ENCODE measurements at places on chromosomes 12 and 14. TPM values are rescaled to one million over a fixed set of nuclear protein-coding genes. Genes with fewer than 3 reads are reported as not detected.

DNA sequence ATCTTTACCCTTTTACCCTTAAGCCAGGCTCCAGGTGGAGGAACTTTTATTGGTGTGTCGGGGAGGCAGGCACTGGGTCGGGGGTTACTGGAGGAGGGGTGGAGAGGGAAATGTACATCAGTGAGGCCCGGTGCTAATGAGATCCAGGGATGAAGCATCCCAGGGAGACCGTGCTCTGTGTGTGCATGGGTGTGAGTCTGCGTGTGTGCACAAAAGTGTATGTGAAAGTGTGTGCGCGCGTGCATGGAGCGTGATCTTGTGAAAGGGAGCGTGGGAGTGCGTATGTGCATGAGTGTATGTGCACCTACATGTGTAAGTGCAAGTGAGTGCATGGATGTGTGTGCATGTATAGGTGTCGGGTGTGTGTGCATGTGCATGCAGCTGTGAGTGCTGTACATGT lies 55.3 kb downstream of the AACS start:
- no peak for DNase-seq

DNA sequence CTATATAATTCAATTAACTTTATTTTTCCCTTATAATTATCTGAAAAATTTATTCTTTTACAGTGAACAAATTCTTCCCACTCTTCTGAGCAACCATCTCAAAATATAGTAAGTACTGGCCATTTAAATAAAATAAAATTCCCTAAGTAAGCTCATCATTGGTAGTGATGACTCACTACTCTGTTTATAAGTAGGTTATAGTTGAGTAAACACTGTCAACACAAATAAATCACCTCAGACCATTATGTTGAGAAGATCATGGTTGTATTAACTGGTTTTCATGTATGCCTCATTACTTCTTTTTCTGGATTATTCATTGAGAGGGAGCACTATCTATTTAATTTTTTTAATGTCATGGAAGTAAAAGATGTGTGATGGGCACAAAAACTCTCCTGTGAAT lies 220.5 kb downstream of the SEC23A start:
- no peak for DNase-seq

- no peak for DNase-seq
Observed at GRCh38 chr14:95499354-95499750, 17.1 kb downstream of the SYNE3 start.

DNA sequence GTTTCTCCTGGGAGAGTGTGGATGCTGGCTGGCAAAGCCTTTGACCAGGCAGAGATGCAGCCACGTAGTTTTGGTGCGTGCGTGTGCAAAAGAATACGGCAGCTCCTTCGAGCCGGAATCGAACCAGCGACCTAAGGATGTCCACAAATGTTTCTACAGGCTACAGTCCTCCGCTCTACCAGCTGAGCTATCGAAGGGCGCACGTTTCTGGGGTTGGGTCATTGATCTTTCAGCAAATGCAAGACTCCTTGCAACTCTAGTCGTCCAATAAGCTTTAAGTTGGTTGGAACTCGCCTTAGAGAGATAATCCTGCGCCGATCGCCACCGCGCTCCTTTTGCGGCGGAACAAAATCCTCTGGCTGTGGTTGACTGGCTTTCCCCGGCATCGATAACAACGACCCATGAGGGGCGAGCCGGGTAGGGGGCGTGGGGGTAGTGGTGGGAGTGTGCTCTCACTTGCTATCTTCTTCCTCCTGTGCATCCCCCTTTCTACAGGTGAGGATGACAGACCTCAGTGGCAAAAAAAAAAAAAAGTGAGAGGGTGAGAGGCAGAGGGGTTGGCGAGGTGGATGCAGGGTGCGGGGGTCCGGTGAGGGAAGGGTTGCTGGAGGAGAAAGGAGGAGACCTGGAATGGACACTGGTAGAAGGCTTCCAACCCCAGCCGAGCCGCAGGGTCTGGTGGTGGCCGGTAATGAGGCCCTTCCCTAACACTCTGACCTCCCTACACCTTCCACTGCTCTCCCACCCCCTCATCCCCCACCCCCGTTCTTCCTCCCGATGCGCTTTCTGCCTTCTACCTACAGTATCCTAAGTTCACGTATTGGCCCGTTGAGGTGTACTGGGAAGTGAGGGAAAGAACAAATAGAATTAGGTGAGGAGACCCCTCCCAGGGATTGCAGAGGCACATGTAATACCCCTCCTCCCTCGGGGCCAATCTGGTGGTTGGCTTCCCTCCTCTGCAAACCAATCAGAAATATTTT lies 11.8 kb upstream of the OR6S1 start:
- no peak for DNase-seq

GRCh38 chr12:22306311-22306710 lies 28.2 kb downstream of the ST8SIA1 start:
- no peak for DNase-seq

DNA sequence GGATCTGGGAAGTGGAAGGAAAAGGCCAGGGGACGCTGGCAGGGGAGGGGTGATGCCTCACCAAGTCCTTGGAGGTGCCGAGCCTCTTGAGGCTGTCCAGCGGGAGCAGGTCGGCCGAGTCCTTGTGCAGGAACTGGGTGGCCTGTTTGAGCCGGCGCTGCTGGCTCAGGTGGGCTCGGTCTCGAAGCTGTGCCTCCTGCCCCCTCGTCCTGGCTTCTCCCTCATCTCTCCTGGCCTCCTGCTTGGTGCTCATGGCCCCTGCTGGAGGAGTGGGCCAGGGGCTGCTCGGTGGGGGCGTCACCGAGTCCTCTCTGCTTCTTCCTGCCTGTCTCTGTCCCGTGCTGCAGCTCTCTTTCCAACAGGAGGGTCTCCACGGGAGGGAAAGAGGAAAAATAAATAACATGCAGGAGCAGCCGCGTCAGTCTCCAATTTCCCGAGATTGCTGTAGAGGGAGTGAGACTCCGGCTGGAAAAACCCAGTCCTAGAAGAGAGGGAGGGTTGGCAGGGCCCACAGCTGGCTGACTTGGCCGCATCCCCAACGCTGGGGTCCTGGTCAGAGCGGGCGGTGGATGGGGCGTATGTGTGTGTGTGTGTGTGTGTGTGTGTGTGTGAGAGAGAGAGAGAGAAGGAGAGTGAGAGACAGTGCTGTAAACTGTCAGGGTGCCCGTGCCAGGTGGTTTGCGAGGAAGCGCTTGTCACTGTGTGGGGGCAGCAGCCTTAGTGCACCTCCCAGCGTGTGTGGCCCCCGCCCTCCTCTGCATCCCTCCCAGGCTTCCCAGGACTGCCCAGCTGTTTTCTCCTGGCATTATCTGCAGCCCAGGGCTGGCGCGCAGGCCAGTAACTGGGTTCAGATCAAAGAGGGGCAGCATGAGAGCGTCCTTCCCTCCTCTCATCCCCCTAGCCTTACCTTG lies at the start of gene NRIP2:
Gene NRIP2, minus strand, starts transcription at position 455 of the 911 bp plus-strand sequence. Its CDS starts 52 bp downstream, at position 403.
- DNase-seq = no peak

DNA sequence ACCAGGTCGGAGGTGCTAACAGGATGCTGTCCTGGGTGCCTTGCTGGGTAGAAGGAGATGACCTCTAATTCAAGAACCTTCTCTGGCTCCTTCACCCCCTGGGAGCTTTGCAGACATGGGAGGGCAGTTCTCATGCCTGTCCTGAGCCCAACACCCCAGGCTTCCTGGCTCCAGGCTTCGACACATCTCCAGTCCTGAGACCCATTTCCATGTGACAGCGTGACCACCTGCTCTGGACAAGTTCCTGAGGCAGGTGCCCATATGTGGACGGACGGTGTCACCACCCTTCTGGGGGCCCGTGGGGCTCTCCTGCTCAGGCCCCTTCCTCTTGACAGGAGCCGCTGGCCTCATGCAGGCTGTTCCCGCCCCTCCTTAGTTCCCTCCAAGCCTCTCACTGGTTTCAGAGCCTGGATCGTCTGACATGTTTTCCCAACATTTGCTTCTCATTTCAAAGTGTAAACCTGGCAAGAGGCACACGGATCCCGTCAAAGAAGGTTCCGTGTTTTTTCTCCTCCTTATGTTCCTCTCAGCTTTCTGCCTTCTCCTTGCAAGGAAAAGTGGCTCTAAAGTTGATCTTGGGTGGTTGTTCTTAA lies 291.9 kb upstream of the RTL1 start:
- peak; percentile 55 for DNase-seq

- DNase-seq = no peak
Observed at GRCh38 chr12:109830267-109830666, 2.9 kb downstream of the TRPV4 start.

- DNase-seq = peak; percentile 48
Observed at GRCh38 chr12:122870163-122870842, 25.6 kb downstream of the VPS37B start.

DNA sequence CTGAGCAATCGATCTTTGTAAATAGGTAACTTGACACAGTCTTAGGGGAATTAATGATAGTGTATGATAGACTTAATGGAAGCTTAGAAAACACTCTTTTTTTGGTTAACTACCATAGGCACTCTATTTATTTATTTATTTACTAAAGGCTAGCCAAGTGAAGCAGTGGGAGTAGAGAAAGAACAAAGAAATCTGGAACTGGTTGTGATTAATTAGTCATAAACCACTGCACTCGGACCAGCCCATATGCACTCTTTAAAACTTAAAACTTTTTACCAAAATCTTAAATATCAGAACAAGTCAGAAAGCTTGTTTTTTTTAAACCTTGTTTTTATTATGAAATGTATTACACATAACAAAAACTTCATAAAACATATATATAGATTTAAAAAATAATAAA lies 49.5 kb upstream of the SRP54 start:
- DNase-seq = no peak

GRCh38 chr14:24189059-24189375 lies 401 bp upstream of the IPO4 start:
- no peak for DNase-seq

- no peak for DNase-seq
Observed at GRCh38 chr14:51805541-51805940, 54.9 kb upstream of the GNG2 start.

DNA sequence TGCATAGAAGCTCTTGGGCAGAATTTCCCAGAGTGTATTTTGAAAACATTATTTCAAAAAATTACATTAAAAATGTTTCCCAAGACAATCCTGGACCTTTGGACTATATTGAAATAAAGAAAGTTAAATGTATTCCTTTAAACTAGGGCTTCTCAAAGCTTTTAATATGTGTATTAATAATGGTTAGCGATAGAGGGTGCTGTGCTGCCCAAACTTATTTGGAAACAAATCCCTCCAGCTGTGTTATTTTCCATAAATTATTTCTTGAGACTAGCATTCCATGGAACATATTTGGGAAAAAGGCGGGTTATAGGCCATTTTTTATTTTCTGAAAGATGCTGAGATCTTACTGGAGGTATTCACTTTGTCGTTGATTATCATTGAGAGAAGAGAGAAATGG lies 397.8 kb upstream of the MIS18BP1 start:
- DNase-seq = no peak

DNA sequence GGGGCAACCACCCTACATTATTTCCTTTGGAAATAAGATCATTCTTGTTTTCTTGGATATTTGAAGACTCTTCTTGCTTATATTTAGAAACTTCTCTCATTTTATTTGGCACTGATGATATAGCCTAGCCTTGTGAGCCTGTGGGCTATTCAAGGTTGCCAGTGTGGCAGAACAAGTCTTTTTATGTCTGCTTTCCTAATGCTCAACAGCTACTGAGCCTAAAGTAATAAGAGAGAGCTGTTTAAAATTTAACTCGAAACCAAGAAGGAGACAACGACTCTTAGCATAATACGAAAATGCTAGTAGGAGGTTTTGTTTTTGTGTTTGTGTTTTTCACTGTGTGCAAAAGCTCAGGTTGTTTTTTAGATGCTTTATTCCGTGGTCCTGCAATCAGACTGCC lies 104.0 kb upstream of the CPM start:
- DNase-seq = no peak

DNA sequence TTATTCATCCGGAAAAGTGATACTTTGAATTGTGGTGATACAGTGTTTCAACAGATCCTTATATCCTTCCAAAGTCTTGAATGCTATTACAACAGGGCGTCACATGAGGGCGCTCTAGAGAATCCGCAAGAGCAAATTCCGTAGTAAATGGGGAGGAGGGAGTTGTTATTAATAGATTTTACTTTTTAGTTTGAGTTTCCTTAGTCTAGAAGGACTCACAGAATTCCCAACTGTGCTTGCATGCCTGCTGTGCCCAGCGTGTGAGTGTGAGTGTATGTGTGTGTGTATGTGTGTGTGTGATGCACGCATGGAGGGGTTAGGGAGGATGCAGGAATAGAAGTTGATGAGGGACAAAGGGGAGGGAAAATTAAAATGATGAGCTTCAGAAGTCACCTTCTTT lies 375.3 kb downstream of the C12orf75 start:
- no peak for DNase-seq

- no peak for DNase-seq
Observed at GRCh38 chr12:111312708-111313107, 56.2 kb downstream of the PHETA1 start.

DNA sequence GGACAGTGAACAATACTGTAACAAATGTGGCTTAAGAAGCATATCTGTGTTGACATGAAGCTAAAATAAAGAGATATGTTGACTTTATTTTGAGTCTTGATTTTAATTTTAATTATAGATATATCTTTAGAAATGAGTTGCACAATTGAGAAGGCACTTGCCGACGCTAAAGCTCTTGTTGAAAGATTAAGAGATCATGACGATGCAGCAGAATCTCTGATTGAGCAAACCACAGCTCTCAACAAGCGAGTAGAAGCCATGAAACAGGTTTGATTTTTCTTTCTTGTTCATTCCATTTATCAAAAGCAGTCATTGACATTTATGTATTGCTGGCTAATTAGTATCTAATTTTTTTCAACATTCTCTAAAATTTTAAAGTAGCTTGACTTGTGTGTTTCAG lies 15.8 kb downstream of the FGFR1OP2 start:
- DNase-seq = no peak

GRCh38 chr12:49304161-49304560 lies 9.2 kb downstream of the PRPH start:
- peak; percentile 18 for DNase-seq

GRCh38 chr12:15165012-15165659 lies 56.1 kb downstream of the RERG start:
- DNase-seq = no peak

DNA sequence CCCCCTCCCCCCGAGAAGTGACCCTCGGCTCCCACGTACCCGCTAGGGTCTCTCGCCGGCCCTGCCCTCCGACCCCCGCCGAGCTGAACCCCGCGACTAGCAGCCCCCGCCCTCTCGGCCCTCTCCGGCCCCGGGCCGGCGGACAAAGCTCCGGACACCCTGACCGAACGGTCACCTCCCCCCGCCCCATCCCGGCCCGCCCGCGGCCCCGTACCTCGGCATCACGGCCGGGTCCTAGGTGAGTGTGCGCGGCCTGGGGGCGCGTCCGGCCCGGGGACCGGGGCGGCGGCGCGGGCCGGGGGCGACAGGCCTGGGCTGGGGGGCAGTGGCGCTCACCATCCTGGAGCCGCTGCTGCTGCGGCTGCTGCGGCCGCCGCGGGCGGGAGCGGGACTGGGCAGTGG lies at the start of gene FIGNL2:
Gene FIGNL2, minus strand, starts transcription at position 393 of the 402 bp plus-strand sequence. CDS start 26,305 bp downstream, outside the sequence.
- no peak for DNase-seq

Gene ATXN3
- 50.4 TPM for total RNA-seq

Gene ANKRD33
- not detected for total RNA-seq

Gene C12orf54
- not detected for total RNA-seq

Gene CPNE8
- total RNA-seq = 32.1 TPM

Gene SLC6A13
- total RNA-seq = 3.9 TPM

Gene TAS2R42
- total RNA-seq = not detected

Gene TRHDE
- total RNA-seq = 7.3 TPM

Gene GAS2L3
- 15.1 TPM for total RNA-seq

Gene PLEKHD1
- 0.41 TPM for total RNA-seq

Gene PDZRN4
- total RNA-seq = 0.75 TPM

Gene DLK1
- not detected for total RNA-seq

Gene NFE2
- 7.5 TPM for total RNA-seq

Gene AQP5
- total RNA-seq = 14.3 TPM

Data from upper lobe of right lung (tissue), 1 donor.